A172 (cell line): ENCODE measurements at places on chromosomes 4 and X.

- no peak for DNase-seq
Observed at GRCh38 chrX:142233400-142233799, 28.3 kb upstream of the MAGEC2 start.

DNA sequence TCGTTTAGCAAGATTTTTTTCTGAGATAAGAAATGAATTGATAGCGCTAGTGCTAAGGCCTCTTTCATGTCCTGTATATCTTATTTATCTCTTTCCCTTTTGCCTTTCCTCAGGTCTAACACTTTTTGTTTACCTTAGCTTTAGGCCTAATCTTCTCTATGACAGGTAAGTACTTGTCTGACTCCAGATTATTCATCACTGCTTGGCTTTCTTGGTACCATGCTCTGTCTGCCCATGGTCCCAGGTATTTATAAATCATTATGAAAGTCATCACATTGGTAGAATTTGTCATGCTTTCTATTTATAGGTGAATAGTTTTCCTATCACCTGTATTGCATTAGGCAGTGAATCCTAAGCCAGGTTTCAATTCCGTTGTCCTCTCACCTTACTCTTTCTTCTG is 99.5 kb upstream of the CTSO start:
- DNase-seq = no peak

GRCh38 chrX:46636223-46636622 is 62.7 kb downstream of the CHST7 start:
- no peak for DNase-seq

- DNase-seq = no peak
Observed at GRCh38 chr4:165720411-165721082, 152.5 kb upstream of the TLL1 start.

DNA sequence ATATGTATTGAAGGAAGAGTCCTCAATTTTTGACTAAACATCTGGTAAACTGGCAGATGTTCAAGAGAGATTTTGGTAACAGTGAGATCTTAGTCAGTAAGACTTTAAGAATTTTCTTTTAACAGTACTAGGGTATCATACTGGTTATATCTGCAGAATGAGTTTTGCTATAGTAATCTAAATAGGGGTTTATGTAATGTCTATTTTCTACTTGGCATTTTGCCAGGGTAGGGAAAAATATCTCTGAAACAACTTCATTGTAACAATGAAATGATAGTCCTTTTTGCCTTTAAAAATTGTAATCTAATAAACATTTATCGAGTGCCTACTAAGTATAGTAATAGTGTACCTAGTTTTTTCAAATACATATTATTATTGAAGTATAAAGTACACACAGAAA is 32.1 kb downstream of the XK start:
- DNase-seq = no peak
